Activated T-cell treated with anti-CD3 and anti-CD28 coated beads for 24 hours (primary cell): ENCODE measurements at places on chromosomes 6 and 20.

- DNase-seq: no peak
Measured at GRCh38 chr6:137222381-137222780, 3.2 kb upstream of the IFNGR1 start.

GRCh38 chr20:32775336-32775991 lies 13.3 kb downstream of the DNMT3B start:
- DNase-seq: no peak

DNA sequence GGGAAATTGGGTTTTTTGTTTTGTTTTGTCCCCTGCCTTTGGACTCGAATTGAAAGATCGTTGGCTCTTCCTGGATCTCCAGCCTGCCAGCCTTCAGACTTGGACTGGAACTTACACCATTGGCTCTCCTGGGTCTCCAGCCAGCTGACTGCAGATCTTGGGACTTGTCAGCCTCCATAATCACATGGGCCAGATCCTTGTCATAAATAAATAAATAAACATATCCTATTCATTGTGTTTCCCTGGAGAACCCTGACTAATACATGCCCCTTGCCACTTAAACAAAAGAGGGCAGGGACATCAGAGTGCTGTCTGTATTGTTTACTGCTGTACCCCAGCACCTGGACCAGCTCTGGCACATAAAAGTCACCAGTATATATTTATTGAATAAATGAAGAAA lies 101.5 kb downstream of the CAP2 start:
- no peak for DNase-seq

DNA sequence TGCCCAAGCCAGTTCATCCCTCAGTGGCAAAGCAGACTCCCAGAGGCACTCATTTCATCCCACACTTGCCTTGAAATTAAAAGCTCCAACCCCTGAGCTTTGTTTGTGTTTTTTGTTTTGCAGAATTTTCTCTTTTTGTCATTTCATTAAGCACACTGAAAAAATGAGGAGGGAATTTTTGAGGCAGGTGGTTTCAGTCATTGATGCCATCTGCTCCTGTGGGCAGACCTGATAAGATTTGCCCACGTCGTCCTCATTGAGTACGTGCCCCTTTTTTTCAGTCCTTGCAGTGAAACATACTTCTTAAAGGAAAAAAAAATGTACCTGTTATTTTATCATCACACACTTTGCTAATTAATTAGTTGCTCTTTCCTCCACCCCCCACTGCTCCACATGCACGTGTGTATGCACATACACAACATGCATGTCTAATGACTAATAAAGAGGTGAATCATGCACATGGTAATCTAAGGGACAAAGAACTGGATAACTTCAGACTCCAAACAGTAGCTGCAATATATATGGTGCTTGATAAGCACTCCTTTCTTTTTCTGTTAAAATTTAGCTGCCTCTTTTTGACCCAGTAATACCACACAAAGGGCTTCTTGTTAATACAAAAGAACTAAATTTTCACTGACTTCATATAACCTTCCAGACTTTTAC lies 102.1 kb upstream of the TMEM181 start:
- no peak for DNase-seq

DNA sequence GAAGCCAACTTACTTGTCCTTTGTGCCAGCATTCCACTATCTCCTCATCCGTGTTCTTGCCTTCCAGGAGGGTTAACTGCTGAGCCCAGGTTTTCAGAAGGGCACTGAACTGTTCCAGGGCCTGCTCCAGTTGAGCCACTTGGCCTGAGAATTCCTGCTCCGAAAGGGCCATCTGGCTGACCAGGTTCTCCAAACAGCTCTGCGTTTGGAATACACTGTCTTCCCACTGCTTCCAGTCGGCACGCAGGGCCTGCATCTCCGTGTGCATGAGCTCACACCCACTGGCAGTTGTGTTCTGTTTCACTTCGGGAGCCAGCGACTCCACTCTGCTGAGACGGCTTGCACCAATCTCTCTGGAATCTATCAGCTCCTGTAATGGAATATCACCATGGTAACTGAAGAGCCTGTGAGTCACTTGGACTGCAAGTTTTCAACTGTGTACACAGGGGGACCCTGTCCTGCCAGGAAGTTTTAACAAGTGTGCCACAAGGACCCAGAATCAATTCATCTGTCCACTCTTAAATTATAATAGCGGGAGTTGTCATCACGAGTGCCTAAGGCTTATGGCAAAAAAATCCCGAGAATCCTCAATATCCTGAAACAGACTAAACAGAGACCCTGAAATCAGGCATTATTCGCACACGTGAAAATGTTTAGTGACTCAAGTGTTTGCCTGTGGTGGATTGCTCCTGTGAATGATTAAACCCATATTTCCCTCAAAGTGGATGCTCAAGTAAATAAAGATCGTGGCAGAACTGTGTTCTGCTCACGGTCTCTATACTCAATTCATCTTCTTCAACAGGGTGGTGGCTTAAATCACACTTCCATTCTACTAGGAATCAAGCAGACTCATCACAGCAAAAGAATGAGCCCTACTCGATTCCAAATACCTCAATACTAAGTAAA lies 255.9 kb downstream of the SYNE1 start:
- no peak for DNase-seq

DNA sequence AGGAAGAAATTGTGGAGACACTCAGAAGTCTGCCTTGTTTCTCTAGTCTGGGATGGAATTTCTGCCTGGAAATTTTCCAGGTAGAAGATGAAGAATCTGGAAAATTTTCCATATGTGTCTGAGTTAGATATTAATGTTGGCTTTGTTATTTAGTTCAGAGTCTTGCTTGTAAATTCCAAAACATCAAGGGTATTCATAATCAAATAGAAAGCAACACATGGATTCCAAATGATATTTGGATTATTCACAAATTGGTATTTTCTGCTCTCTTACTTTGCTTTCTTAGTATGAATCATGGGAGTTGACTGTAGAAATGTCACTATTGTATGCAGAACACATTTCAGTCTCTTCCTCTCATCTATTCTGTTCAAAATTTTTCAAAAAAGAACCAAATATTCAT lies 116.0 kb downstream of the GRIK2 start:
- DNase-seq: no peak

- no peak for DNase-seq
Measured at GRCh38 chr6:157035546-157035945, 258.4 kb downstream of the ARID1B start.

GRCh38 chr20:7352165-7352564 lies 584.7 kb downstream of the BMP2 start:
- DNase-seq: no peak

DNA sequence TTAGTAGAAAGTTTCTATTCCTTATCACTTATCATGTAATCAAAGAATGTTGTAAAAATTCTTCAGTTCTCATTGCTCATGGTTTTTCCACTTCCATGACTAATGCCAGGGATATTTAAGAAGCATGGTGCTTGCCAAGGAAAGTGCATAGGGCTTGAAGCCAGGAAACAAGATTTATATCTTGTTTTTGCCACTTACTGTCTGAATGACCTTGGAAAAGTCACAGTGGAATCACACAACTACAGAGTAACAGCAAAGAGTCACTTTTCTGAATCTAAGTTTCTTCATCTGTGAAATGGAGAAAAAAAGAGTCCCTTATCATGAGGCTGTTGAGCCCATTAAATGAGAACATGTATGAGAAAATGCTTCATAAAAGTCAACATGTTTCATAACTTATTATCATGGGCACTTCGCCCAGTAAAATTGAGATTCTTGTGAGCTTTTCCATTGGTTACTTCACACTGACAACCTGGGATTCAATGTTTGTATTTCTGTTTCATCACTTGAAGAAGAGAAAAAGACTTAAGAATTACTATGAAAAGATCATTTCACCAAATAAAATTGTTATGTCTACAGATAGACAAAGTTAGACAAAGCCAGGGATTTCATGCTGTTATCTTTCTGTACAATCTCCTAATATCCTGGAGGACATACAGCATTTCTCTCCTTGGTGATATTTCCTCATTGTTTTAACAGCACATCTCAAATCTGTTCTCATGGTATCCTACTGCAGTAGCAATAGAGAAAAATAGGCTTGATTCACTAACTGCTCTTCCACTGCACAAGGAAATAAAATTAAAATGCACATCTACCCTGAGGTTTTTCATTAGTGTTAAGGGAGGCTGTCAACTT lies 7.6 kb upstream of the BMP5 start:
- DNase-seq: no peak

- no peak for DNase-seq
Measured at GRCh38 chr20:39282619-39283092, 320.5 kb downstream of the DHX35 start.

- no peak for DNase-seq
Measured at GRCh38 chr20:10603971-10604864, 69.6 kb downstream of the JAG1 start.

- DNase-seq: no peak
Measured at GRCh38 chr20:53748176-53748575, 154.5 kb upstream of the ZNF217 start.

DNA sequence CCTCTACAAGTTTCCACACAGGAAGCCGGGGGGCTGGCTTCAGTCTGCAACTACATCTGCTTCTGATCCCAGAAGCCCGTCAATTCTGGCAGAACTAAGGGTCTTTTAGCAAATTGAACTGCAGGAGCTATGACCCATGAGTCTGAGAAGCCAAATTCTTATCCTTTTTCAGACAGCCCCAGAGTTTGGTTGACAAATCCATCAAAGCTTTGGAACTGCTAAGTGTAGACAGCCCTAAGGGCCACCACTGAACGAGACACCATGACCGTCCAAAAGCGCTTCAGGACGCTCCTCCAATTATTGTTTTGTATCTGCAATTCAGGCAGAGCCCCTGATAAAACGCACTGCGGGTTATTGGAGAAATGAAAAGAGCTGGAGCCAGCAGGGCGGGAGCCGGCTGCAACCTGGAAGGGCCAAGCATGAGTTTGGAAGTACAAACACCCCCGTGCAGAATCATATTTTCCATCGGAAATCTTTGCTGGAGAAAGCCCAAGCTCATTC lies 67.1 kb downstream of the GNAS-AS1 start:
- DNase-seq: no peak

DNA sequence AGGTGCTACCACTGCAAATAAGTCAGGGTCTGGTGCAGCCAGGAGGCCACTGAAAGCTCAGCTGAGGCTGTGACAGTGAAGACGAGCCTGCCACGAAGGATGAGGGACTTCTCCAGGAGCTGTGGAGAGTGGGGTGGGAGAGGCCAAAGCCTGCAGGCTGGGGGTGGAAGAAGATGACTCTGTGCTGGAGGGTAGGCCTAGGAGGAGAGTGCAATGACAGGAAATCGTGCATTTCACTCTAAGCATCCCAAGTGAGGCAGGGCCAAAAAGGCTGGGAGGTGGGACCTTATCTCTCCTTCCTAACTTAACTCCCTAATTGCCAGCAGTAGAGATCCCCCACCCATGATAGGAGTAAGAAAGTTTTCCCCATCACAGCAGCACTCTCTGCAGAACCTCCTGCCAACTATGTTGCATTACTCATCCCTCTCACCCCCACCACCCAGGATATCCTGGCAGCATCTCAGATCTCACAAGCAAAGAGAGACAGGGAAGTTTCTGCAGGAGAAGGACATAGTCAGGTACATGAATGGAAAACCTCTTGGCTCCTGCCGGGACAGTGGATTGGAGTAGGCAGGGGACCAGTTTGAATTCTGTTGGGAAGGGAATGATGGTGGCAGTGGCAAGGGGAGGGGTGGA lies 466.2 kb downstream of the CDH26 start:
- no peak for DNase-seq

- DNase-seq: no peak
Measured at GRCh38 chr6:74277777-74278186, 581.8 kb downstream of the CD109 start.

GRCh38 chr6:105272786-105273185 lies 93.0 kb upstream of the POPDC3 start:
- no peak for DNase-seq

DNA sequence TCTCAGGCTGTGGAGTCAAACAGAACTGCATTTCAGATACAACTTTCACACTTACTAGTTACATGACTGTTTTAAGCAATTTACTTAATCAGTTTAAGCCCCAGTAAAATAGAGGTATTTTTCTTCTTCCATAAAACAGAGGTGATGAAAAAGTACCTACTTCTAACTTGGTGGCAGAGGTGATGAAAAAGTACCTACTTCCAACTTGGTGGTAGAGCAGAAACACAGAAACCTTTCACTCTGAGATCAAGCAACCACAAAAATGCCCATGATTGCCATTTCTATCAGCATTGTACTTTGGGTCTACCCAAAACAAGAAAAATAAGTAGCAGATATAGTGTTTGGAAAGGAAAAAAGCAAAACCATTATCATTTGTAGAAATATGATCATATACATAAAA lies 148.7 kb downstream of the OPRM1 start:
- no peak for DNase-seq

DNA sequence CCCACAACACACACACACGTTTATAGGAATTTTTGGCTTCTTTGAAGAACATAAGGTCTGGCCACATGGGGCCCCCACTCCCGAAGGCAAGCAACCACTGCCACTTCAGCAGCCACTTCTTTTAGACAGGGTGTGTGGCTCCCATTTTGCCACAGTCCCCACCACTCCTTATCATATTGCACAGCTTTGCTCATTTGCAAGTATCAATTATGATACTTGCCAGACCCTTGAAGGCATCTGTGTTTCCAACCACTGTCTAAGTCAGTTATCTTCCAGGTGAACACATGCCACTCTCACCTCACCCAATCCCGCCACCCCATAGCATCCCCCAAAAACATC lies 73.1 kb downstream of the NOL4L start:
- no peak for DNase-seq

GRCh38 chr20:62233684-62234083 lies 4.6 kb upstream of the OSBPL2 start:
- DNase-seq: no peak

DNA sequence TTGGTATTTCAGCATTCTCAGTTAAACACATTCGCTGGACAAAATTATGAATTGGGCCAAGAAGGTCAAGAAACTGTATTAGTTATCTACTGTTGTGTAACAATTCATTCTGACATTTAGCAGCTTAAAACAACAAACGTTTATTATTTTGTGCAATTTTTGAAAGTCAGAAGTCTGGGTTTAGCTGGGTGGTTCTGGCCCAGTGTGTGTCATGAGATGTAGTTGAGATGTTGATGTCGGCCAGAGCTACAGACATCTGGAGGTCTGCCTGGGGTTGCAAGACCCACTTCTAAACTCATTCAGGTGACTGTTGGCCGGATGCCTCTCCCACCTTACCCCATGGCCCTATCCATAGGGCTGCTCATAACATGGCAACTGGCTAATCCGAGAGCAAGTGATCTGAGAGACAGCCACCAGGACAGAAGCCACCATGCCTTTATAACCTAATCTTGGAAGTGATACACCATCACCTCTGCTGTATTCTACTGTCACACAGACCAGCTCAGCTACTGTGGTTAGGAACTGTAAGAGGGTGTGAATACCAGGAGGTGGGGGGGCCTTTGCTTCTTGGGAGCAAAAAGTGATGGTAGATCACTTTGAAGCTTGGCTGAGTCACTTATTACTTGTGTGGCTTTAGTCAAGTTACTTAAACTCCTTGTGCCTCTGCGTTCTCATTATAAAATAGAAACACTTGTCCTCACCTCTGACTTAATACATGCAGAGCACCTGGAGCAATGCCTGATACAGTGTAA lies 217.0 kb upstream of the MYLIP start:
- DNase-seq: peak; percentile 42

GRCh38 chr6:159978291-159979135 lies 9.6 kb downstream of the IGF2R start:
- no peak for DNase-seq

- DNase-seq: no peak
Measured at GRCh38 chr6:135047336-135047735, 7.3 kb downstream of the HBS1L start.

GRCh38 chr6:99559057-99559456 lies 9.4 kb downstream of the CCNC start:
- DNase-seq: no peak
